Nephron progenitor cell (in vitro differentiated cells): ENCODE measurements at places on chromosomes 5 and 9.
A peak's percentile ranks its signal among the peaks of the same experiment; 100 is the strongest.

GRCh38 chr5:66739951-66740350, 143.8 kb downstream of the MAST4 start:
- H3K36me3 ChIP-seq = no peaks in the 10 kb centered on the region
- H3K4me1 ChIP-seq = peaks cover 8% of the 10 kb centered on the region
- peak overlapping the region; percentile 18 for H3K27ac ChIP-seq
- DNase-seq = no peak
- H3K4me3 ChIP-seq = no peak overlapping the region
- peaks cover 5% of the 10 kb centered on the region for H3K27me3 ChIP-seq

DNA sequence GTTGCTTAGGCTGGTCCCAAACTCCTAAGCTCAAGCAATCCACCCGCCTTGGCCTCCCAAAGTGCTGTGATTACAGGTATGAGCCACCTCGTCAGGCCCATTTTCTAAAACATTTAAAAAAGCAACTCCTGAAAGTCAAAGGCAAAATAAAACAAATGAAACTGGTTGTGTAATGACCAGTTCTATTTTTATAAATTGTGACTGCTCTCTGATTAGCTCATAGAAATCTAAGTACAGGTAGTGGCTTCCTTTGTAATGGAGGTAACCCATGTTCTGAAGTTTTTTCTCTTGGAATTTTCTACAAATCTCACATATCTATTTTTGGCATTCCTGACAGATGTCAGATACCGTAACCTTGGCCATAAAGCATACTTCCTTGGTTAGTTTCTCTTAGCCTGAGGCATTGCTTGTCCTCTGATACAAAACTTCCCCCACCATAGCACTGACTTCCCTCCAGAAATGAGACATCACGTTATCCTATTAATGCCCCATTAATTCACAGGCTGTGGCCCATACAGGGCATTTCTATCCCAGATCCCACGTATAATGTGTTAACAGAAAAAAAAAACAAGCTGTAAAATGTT, 14.1 kb upstream of the AK3 start:
- no peak overlapping the region for H3K27ac ChIP-seq
- H3K4me3 ChIP-seq = no peak overlapping the region
- H3K4me1 ChIP-seq = peaks cover 17% of the 10 kb centered on the region
- peaks cover 9% of the 10 kb centered on the region for H3K27me3 ChIP-seq

- H3K27ac ChIP-seq = no peak overlapping the region
- no peaks in the 10 kb centered on the region for H3K36me3 ChIP-seq
- H3K27me3 ChIP-seq = no peaks in the 10 kb centered on the region
- no peaks in the 10 kb centered on the region for H3K4me1 ChIP-seq
Observed at GRCh38 chr9:110615498-110615897, 36.0 kb upstream of the SVEP1 start.

DNA sequence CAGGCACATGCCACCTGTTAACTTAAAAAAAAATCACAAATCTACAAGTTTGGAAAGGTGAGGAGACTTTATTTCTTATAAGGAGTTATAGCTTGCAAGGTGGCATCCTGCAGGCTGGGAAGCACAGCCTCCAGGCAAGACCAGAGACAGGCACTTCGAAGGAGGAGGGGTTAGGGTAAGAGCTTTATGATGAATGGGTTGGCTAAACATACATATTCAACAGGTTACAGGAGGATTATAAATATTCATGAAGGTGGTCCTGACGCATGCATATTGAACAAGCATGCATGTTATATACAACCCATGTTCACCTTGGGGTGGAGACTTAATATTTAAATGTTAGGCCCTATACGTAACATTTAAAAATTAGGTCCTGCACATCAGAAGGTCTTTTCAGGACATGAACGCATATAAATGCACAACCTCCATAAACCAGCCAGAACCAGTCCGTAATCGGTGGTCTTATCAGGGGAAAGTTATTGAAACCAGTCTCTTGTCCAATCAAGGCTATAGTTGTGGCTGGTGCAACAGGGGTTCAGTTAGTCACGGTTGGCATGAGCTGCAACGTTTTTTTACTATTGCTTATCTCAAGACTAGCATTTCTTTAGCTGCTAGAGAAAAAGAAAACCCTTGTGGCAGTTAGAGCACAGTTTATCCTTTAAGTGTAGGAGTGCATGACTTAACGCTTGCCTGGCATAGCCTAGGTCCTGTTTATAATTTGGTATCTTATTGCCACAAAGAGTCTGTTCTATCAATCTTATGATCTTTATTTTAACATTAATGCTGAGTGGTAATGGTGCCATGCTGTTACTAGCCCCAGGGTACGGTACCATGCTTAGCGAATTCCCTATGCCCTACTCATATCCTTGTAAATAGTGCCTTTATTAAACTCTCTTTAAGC, 72.7 kb downstream of the C9orf57 start:
- H3K4me1 ChIP-seq = no peaks in the 10 kb centered on the region
- H3K36me3 ChIP-seq = peaks cover 16% of the 10 kb centered on the region
- H3K4me3 ChIP-seq = no peak overlapping the region

- H3K27ac ChIP-seq = no peak overlapping the region
- H3K4me1 ChIP-seq = peaks cover 21% of the 10 kb centered on the region
- peaks cover 21% of the 10 kb centered on the region for H3K36me3 ChIP-seq
- DNase-seq = no peak
- no peaks in the 10 kb centered on the region for H3K27me3 ChIP-seq
Observed at GRCh38 chr5:124895236-124895635, 148.8 kb upstream of the ZNF608 start.

- peaks cover 5% of the 10 kb centered on the region for H3K27me3 ChIP-seq
- H3K4me1 ChIP-seq = peaks cover 87% of the 10 kb centered on the region
- H3K27ac ChIP-seq = no peak overlapping the region
Observed at GRCh38 chr5:151154931-151155774, 2.4 kb downstream of the ANXA6 start.
